ENCODE measurements at places on chromosomes 16 and 17.

DNA sequence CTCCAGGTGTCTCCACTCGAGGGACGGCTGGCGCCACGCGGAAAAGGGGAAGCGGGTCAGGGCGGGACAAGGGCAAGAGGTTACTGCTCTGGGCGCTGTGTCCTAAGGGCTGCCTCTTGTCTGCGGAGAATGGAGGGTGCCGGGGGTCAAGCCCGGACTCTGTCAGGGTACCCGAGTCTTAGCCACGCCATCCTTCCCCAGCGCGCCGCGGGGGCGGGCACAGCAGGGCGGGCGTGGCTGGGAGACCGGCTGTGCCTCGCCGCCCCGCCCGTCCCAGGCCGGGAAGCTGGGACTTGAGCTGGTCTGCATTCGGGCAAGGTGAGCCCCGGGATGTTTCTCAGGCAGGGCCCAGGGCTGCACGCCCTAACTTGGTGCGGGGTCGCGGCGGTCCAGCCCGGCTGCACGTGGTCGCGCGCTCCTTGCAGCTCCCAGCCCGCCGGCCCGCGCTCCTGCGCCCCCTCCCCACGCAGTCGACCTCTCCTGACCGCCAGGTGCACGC, 6.2 kb upstream of the ACTG1 start:
- no peak for DNase-seq

DNA sequence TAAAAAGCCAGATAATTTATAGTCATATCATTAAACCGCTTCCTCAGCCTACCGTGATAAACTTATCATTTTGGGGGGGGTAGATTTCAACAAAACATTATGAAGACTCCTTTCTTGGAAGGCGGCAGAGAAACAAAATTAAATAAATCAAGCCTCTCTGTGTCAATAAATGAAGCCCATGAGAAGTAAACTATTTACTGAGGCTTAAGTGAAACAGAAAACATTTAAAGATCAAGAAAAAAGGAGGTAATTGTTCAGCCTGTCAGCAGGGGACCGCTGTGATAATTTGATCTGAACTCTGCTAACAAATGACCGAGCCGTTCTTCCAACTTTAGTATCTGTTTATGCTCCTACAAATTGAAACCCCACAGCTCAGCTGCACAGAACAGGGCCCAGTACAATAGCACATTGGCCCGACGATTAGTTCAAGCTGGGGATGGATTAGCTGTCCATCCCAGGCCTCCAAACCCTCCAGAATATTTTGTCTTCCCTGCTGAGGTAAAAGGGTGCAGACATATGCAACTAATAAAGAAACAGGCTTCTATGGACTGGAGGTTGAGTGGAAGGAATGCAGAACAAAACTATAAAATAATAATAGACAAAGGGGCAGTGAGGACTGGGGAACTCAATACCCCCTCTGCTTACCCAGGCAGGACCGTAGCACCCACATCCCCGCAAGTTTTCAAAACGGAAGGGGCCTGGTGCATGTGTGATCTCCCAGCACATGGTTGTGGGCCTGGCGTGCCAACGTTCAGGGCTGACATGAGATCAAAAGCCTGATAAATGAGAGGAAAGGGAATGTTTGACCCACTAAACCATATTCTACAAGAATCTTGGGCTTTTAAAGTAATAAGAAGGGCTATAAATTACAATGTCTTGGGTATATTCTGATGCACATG, 298.1 kb upstream of the IRX5 start:
- DNase-seq: no peak

DNA sequence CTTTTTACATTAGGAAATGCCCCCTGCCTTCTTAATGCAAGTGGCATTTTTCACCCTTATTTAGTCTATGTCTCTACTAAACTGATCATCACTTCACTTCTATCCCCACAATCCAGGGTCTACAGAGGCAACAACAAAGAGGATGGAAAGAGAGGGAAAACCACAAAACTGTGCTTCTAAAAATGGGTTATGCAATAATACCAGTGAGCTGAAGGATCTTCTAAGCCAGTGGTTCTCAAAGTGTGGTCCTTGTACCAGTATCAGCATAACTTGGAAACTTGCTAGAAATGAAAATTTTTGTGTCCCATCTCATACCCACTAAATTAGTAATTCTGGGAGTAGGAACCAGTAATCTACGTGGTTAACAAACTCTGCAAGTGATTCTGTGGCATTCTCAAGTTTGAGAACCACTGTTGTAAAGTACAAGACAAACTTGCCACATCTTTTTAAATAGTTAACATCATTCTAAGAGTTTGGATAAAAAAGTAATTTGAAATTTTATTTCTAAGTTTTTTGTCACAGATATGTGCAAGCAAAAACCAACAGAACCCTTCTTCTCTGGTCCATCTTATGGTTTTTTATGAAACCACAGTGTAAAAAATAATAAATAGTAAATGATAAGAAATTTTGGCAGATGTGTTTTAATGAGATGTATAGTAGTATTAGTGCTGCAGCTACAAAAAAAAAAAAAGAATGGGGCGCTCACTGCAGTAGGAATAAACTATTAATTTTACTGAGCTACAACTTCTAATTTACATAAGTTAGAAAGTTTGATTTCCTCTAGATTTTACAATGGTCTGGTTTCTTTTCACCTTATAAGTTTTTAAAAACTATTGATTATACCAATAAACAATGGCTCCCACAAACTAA, 16.2 kb downstream of the CDC27 start:
- no peak for DNase-seq

- DNase-seq: no peak
Observed at GRCh38 chr17:28047806-28048205, 5.3 kb downstream of the NLK start.

DNA sequence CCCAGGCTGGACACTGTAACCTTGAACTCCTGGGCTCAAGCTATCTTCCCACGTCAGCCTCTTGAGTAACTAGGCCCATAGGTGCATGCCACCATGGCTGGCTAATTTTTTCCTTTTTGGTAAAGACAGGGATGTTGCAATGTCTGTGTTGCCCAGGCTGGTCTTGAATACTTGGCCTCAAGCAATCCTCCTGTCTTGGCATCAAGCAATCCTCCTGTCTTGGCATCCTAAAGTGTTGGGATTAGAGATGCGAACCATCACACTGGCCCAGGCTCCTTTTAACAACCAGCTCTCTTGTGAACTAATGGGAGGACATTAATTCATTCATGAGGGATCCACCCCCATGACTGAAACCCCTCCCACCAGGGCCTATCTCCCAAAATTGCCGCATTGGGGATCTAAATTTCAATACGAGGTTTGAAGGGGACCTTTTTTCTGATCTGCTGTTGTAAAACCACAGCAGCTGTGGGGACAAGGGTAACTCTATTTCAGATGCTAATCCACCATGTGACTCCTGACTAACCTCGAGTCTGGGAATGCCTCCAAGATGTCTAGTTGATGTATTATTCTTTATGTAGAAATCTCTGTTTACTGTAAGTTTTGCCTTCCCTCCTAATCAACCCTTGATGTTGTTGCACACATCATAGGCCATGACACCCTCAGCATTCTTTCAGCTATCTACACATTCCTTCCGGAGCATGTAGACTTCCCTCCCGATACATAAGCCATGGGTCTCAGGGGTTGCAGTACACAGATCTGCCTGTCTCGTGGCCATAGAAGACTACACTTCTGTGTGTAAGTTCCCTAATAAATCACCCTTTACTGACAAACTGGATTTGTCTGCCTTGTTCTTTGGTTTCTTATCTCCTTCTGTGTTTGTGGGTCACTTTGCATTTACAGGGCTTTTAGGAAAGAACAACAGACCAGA, 37.6 kb downstream of the RNF112 start:
- peak; percentile 81 for DNase-seq

DNA sequence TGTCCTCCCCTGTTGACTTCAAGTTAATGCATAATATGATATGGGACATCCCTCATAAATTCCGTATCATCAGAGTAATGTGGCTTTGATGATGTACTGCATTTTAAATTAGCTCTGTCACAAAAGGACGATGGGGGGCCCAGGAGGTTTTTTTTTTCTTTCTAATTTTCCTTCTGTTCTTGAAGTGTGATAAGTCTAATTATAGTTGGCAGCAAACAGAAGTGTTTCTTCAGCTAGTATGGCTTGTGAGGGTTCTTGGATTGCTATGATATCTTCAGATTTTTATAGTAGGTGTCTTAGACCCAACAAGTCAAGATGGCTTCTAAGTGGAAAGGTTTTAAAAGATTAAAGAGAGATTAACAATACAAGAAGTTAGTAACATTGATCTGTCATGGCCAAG, 796.2 kb upstream of the RBFOX1 start:
- DNase-seq: no peak

- DNase-seq: no peak
Observed at GRCh38 chr16:65919145-65919985, 447.1 kb upstream of the CDH5 start.
